ENCODE measurements at places on chromosomes 7 and 10.

- DNase-seq, result no peak
Measured at GRCh38 chr7:102916426-102916825, 3.6 kb downstream of the LRRC17 start.

DNA sequence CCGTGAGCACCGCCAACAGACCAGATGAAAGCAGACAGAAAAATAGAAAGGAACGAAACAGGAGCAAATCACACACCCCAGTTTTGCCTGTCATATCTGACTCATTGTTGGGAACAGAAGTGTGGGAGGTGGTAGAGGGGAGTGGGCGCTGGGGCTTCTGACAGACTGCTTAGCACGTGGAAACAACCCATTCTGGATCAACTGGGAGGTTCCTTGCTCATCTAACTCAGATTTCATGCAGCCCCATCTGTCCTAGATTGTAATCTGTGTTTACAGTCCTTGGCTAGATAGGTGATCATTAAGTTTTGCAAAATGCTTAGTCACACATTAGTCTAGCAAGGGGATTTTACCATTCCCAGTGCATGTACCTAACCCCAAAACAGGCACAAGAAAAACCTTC lies 154.1 kb downstream of the NRP1 start:
- no peak for DNase-seq

DNA sequence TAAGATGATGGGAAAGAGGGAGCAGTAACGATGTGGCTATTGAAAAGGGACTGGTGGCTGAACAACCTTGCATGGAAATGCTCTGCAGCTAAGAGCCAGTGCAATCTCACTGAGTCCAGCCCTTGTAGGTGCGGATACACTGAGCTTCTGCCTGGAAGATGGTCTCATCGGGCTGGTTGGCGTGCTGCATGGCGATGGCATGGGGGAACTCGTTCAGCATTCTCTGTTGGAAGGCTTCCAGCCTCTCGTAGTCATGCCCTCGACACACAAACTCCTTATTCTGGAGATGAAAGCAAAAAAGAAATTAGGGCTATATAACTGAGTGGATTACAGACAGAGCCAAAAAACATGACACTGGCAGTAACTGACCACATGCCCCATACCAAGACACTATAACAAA lies 197.8 kb upstream of the IMMP2L start:
- no peak for DNase-seq

DNA sequence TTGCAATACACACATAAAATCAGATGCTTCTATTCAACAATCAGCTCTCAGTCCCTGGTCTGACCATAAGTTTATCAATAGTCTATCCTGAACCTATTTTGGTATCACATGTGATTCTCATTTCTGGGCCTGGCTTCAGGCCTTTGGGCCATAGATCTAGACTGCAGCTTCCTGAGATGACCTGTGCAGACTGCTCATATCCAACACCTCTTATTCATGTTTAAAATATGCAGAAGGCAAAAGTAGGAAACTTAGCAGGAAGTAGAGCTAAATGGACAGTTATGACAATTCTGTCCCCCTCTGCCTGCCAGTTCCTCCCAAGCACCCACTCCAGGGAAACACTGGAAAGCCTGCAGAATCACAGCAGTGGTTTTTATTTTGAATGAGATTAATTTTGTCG lies 53.3 kb downstream of the C7orf25 start:
- no peak for DNase-seq

- no peak for DNase-seq
Measured at GRCh38 chr7:90858546-90858945, 262.4 kb downstream of the CDK14 start.

GRCh38 chr7:45563941-45564461 lies 10.2 kb upstream of the ADCY1 start:
- no peak for DNase-seq

GRCh38 chr10:30591249-30591670 lies 38.3 kb downstream of the LYZL2 start:
- DNase-seq, result peak; percentile 69

- no peak for DNase-seq
Measured at GRCh38 chr7:47271749-47272148, 310.2 kb downstream of the TNS3 start.

GRCh38 chr10:110495731-110496552 lies 1.8 kb upstream of the DUSP5 start:
- peak; percentile 42 for DNase-seq

GRCh38 chr7:141145630-141145982 lies 71.7 kb downstream of the TMEM178B start:
- DNase-seq, result no peak

DNA sequence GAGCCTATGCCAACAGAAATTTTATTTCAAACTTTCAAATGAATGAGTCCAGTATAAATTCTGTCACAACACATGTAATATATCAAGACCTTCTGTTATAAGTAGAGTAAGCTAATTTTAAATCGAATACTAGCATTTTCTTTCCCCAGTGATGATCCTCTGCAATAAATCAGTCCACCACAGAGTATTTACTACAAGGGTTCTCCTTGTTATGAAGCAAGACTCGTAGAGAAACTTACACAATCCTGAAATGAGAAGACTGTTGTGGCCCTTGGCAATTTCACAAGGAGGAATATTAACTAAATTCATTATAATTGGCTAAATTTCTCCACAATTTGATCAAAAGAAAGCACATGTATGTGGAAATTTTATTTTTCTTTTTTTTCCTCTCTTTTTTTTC lies 312.4 kb upstream of the DGKB start:
- no peak for DNase-seq

DNA sequence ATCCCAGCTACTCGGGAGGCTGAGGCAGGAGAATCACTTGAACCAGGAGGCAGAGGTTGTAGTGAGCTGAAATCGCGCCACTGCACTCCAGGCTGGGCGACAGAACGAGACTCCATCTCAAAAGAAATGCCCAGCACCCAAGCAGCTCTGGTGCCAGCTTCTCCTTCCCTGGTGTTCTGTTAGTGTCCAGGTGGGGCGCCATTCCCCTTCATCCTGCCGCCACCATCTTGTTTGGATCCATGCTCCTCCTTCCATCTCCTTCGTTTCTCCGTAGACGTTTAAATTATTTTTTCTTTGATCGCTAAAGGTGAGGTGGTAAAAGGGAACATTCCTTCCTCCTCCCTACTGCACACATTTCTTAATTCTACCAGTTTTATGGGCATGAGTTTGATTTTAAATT lies 30.3 kb downstream of the PROSER2 start:
- no peak for DNase-seq

DNA sequence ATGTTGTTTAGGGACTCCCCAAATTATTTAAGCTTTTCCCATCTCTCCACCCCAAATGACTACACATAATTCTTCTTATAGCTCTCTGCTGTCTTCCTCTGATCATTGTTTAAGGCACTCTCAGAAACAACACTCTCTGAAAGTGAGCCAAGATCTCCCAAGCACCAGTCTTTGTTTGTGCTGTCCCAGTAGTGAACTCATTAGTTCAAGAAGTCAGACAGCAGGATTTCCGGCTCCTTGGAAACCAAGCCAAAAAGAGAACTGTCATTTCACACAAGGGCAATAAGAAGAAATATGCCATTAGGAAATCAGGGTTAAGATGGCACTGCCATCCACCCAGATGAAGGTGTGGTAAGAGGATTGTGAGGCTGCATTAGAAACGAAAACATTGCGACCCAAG lies 83.1 kb downstream of the FZD1 start:
- DNase-seq, result no peak

- no peak for DNase-seq
Measured at GRCh38 chr10:17201794-17202116, 283 bp upstream of the TRDMT1 start.

GRCh38 chr7:47473499-47474210 lies 108.3 kb downstream of the TNS3 start:
- DNase-seq, result no peak

GRCh38 chr7:134300988-134301387 lies 15.7 kb downstream of the SLC35B4 start:
- DNase-seq, result no peak

GRCh38 chr7:85424298-85424697 lies 237.4 kb upstream of the SEMA3D start:
- DNase-seq, result no peak

GRCh38 chr10:7092603-7093002 lies 318.2 kb downstream of the SFMBT2 start:
- no peak for DNase-seq

DNA sequence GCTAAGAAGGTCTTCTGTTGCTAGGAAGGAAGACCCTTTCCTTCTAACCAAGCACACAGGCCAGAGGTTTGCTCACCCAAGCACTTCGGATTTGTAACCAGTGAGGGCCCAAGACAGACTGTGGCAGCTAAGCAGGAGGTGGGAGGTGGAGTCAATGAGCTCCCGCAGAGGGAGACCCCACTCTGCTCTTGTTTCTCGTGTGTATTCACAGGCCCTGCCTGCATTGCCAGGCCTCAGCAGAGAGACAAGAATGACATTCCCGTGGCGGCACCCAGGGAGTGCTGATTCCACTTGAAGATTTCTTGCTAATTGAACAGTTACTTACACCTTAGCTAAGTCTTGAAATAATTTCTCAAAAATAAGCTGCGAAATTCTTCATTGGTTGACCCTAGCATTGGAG lies 13.4 kb downstream of the PKD1L1 start:
- DNase-seq, result no peak

- no peak for DNase-seq
Measured at GRCh38 chr10:77649333-77650331, 12.0 kb upstream of the KCNMA1 start.

- no peak for DNase-seq
Measured at GRCh38 chr7:13017333-13017857, 330.0 kb downstream of the ARL4A start.

DNA sequence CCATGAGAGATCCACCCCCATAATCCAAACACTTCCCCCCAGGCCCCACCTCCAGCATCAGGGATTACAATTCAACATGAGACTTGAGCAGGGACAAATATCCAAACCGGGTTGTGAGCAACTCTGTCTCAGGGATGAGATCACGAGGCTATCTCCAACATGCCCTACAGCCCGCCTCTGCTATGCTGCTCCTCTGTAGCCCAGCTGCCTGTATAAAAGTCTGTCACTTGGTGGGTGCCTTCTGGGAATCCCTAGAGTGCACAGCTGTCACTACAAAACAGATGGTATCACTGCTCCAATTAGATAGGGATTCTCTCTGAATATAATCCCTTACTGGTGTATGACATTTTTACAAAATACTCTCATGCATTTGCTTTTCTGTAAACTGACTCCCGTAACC lies 114.9 kb upstream of the NANOS1 start:
- no peak for DNase-seq

- DNase-seq, result no peak
Measured at GRCh38 chr7:138249975-138250374, 173.7 kb downstream of the AKR1D1 start.

DNA sequence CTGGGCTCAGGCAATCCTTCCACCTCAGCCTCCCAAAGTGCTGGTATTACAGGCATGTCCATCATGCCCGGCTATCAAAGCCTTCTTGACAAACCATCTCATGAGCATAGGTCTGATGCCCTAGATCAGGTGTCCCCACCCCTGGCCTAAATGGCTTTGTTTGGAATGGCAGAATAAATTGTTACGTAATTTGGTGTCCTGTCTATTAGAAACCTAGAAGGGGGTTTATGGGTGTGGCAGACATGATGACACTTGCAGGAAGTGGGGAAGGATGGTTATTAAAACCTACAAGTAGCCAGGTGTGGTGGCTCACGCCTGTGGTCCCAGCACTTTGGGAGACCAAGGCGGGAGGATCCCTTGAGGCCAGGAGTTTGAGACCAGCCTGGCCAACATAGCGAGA lies 38.6 kb upstream of the MKLN1 start:
- no peak for DNase-seq

GRCh38 chr7:74388880-74389415 lies 64.8 kb upstream of the GTF2IRD1 start:
- DNase-seq, result no peak

- no peak for DNase-seq
Measured at GRCh38 chr10:126459032-126459831, 71.0 kb upstream of the ADAM12 start.

- DNase-seq, result no peak
Measured at GRCh38 chr10:119378737-119379067, 163.8 kb downstream of the RGS10 start.

- DNase-seq, result peak; percentile 70
Measured at GRCh38 chr7:151351967-151352366, 10.4 kb downstream of the NUB1 start.

GRCh38 chr7:67484244-67484751 lies 487.7 kb downstream of the TYW1 start:
- no peak for DNase-seq

DNA sequence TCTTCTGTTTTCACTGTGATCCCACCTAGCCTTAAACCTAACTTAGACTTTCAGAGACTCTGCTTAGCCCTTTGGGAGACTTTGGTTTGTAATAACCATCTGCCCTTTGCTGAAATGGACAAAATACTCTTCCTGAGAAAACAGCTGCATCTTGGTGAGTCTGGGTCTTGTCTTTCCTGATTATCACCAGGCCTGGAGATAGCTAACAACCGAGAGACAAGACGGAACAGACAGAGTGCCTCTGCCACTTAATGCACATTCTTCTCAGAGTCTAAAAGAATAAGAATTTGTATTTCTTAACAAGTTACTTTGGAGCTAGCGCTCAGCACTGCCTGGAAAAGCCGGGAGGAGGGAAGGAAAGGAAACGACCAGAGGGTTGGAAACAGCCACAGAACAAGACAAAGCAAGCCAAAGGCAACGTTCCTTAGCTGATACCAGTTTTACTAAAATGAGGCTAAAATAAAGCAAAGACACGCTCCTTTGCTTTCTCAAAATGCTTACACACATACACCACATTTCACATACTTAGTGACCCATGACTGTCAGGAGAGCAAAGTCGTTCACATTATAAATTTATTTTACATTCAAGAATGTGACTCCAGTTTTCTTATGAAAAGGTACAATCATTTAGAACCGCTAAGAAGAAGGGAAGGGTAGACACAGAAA lies 70.3 kb upstream of the DGKI start:
- DNase-seq, result no peak

- DNase-seq, result no peak
Measured at GRCh38 chr7:158325530-158326381, 261.9 kb downstream of the PTPRN2 start.

GRCh38 chr10:76984559-76985443 lies 652.8 kb downstream of the KCNMA1 start:
- peak; percentile 47 for DNase-seq

DNA sequence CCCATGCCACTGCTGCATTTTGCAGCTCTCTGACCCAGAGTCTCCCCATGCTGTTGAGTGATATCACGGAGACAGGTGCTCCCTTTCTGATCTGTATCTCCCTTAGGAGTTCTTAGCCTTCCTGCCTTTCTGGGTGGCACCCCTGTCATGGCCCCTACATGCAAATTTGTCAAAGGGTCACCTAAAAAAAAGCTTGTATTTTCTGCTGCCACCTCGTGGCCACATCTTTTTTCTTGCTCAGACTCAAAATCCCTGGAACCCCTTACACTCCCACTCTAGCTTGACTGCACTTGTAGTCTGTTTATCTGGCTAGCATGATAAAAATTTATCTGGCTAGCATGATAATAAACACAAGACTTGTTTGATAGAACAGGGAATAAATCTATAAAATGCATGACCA lies 809.1 kb downstream of the SORCS1 start:
- no peak for DNase-seq

DNA sequence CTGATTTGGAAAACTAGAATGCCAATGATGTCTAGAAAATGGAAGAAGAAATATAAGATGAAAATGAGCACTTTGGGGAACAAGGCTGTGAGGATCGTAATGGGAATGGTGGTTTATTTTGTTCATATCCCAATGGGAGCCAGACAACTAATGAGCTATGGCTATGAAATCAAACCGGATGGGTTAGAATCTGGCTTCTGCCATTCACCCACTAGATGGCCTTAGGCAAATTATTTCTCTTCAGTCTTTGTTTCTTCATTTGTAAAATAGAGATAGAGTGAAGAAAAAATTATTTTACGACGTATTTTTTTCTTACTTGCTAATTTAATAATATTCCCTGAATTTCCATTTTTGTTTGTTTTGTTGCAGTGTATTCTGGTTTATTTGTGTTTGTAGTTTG lies 572.1 kb upstream of the IGFBP3 start:
- DNase-seq, result no peak
